Frontal cortex (tissue), 4 donors: ENCODE measurements at places on chromosomes 7 and 10.
A peak's percentile ranks its signal among the peaks of the same experiment; 100 is the strongest.

GRCh38 chr10:12130237-12130872 lies 878 bp downstream of the SEC61A2 start:
- DNase-seq: peak; percentile 36

DNA sequence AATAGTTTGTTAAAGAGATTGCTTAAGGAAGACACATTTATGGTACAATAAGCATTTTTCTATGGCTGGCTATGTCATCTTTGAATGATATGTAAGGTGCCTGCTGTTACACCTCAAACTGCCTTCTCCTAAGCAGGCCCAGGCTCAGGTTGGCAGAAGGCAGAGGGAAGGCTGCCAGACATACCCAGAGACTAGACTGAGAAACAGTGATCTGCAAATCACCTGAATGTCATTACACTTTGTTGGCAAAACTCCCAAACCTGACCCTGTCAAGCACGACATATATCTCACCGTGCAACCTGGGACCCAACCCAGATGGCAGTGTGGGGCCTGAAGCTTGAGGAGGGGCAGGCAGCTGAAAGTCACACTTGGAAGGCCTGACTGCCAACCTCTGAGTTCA lies 136.6 kb upstream of the TARP start:
- no peak for DNase-seq

GRCh38 chr10:119523895-119524719 lies 18.4 kb downstream of the RGS10 start:
- no peak for DNase-seq

GRCh38 chr10:9922126-9922870 lies 1095.4 kb upstream of the CELF2 start:
- no peak for DNase-seq

GRCh38 chr7:150848561-150849115 lies 3.7 kb upstream of the AOC1 start:
- DNase-seq: no peak

DNA sequence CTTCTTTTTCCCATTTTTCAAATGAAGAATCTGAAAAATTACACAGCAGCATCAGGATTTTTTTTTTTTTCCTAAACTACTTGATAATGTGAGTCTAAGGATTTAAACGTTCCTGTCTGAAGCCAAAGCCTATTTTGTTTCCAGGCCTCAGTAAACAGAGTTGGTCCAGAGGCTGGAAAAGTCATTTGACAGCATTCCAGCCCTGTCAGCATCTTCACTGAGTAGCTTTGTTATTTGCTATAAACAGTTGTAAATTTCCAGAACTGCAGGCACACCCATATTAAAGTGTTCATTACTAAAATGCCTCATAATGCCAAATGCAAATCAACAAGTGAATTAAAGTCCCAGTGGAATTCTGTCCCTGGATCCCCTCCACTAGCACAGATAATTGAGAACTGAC lies 35.5 kb upstream of the KMT2E start:
- DNase-seq: no peak

- DNase-seq: no peak
Measured at GRCh38 chr10:60985951-60986350, 42.0 kb upstream of the RHOBTB1 start.

DNA sequence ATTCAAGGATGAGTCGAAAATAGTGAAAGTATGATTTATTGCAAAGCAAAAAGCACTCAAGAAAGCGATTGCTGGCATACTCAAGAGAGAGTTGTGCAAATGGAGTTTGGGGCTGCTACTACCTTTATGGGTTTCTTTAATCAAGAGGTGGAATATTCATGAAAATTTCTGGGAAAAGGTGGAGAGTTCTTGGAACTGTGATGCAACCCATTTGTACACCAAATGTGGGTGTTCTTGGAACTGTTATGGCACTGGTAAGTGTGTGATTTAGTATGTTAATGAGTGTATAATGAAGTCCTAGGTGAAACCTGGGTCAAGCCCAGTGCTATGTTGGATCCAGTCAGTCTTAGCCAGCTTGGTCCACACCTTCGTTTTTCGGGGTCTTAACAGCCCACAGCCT lies 3.4 kb upstream of the VOPP1 start:
- no peak for DNase-seq

DNA sequence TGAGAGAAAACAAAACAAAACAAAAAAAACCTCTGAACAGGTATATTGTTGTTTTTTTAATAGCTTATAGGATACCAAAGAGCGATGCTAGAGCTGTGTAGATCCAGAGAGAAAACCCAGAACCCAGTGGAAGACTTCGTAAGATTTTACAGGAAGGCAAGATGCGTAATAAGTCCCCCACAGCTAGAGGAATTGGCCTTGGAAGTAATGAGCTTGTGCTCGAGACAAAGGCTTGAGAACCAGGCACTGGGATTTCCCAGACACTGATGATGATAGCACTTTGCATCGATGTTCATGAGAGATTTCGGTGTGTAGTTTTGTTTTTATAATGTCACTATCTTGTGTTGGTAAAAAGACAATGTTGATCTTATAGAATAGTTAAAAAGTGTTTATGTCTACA lies 821.5 kb upstream of the IGFBP3 start:
- no peak for DNase-seq

GRCh38 chr7:2876031-2876731 lies 32.1 kb upstream of the GNA12 start:
- DNase-seq: no peak

DNA sequence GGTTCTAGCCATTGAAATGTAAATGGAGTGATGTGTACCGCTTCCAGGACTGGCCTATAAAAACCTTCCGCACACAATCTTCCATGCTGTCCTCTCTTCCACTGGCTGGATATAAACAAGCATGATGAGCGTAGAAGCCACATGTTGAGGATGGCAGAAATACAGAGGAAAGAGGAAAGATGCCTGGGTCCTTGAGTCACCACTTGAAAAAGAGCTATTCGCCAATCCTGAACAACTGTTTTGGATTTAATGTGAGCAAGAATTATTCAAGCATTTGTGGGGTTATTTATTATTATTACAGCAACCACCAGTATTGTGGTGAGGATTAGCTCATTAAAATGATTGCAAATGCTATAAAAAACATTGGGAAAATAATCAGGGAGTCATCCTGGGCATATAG lies 45.8 kb upstream of the PLXNA4 start:
- DNase-seq: no peak

- DNase-seq: no peak
Measured at GRCh38 chr10:99828464-99828863, 46.0 kb downstream of the ABCC2 start.

DNA sequence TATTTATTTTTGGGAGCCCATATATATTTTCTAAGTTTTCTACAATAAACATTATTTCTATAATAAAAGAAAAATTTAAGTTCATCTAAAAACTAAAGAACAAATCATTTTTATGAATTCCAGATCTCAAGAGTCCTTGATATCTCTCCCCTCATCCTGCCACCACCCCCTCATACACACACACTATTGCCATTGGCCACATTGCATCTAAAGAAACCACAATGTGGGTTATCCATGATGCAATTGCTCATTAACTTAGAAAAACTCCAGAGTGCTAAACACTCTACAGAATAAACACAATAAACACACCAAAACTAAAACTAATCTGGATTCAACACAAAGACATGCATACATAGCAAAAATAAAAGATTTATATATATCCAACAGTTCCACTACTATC lies 37.8 kb downstream of the FAM13C start:
- DNase-seq: no peak

GRCh38 chr10:35487336-35488034 lies 117.7 kb upstream of the GJD4 start:
- no peak for DNase-seq

DNA sequence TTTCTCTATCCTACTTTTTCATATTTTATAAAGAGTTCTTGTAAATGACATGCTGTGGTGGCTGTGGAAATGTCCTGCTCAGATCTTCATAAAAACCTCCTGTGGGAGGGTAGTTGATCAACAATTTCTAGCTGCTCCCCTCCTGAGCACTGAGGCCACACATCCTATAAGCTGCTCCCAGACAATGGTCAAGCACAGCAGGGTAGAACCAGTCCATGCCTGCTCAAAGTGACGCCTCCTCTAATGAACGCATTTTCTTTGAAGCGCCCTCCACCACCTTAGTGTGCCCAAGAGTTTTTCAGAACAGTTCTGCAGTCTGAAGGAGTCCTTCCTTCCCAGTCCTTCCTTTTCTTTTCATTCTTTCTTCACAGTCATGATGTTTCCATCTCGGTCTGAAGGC lies 298.6 kb upstream of the CACNA2D1 start:
- no peak for DNase-seq
